ENCODE measurements at places on chromosomes 7 and 10.
A peak's percentile ranks its signal among the peaks of the same experiment; 100 is the strongest.

- DNase-seq, result no peak
Observed at GRCh38 chr7:21281193-21281592, 146.7 kb upstream of the SP4 start.

DNA sequence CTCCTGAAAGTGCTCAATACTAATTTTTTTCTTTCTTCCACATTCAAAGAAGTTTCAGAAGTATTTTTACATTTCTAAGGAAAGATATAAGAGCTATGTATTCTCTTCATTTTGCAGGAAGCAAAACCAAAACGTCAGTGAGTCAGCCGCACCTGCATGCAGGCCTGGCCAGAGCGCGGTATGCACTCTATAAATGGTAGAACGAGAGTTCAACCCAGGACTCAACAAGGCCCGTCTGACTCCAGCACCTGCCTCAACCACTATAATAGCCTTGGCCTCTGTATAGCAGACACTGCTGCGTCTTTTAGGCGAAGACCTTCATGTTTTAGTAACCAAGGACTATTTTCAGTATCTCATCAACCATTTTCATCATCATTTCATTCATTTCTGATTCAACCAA, 113.2 kb downstream of the KMT2E start:
- DNase-seq, result no peak

GRCh38 chr7:34064519-34065158, 159.3 kb downstream of the BMPER start:
- DNase-seq, result no peak

DNA sequence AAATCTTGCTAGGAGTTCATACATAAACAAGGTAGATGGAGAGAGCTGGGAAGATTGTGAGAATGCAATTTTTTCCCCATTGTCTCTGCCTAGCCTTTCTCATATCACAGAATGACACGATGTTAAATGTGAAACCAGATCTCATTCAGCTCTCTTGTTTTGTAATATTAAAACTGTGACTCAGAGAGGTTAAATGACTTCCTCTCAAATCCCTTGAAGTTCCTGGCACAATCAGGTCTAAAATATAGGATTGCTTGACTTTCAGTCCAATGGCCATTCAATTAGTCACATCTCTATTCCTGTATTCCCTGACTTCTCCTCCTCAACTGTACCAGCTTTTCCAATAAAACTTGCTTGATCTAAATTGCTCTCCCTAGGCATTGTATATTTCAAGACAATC, 3.1 kb downstream of the ANKRD22 start:
- DNase-seq, result no peak

DNA sequence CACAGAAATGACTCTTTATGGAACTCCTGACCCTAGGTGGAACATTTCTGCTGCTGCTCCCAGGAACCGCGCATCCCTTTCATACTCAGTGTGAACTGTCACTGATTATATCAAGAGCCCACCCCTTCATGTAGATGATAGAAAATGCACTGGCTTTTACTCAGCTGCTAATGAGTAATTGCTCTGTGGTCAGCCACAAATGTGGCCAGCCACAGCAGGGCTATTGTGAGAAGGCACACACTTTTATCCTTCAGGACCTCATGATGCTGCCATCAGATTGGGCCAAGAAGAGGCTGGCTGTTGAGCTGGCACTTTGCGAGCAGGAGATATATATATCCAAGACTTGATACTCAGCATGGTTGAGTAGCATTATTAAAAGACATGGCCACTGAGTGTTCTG, 124.7 kb downstream of the CFAP58 start:
- no peak for DNase-seq

GRCh38 chr10:73478636-73479035, 17.2 kb downstream of the PPP3CB start:
- no peak for DNase-seq

- DNase-seq, result no peak
Observed at GRCh38 chr10:106053061-106053460, 1111.4 kb downstream of the SORCS1 start.

GRCh38 chr10:133088179-133088955, 643 bp downstream of the ADGRA1 start:
- DNase-seq, result peak; percentile 67

DNA sequence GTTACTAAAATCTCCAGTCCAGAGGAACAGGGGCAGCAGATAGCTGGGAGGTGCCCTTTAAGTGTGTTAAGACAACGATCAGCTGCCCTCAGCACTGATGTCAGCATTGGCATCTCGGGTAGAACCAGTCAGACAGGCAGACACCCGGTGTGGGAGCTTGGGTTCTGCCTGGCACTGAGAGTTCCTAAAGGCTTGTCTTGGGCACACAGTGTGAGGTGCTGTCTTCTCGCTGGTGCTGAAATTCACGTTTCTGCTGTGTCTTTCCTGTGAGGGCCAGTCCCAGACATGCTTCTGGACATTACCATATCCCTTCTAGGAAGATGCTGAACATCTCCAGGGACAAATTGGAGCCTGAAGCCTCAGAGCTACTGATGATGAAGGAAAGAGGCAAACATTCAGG, 156.2 kb downstream of the DNAJB6 start:
- no peak for DNase-seq

DNA sequence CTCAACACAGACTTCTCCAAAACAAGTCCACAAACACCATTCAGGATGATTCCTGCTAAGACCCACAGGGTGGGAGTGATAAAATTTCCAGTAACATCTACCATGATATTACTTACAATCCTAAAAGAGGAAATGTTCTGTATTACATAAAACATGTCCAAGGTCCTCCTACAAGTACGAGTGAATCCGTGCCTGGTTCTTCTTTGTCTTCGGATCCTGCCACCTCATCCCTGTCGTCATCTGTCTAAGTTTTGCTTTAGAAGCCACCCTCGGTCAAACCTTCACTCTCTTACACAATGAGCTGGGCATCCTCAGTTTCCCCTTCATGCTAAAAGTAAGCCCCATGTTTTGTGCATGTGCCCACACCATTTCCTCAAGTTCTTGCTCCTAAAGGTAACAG, 279.0 kb downstream of the KCNMA1 start:
- DNase-seq, result no peak

DNA sequence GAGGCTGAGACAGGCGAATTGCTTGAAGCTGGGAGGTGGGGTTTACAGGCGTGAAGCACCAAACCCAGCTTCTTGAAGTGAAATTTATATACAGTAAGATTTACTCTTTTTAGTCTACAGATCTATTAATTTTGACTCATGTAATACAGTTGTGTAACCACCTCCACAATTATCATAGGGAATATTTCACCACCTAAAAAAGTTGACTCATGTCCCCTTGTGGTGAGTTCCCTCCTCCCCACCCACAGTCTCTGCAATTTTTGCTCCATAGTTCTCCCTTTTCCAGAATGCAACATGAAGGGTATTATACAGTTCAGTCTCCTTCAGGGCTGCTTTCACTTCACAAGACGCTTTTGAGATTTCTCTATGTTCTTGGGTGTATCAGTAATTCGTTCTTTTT, 156.8 kb downstream of the FAM107B start:
- no peak for DNase-seq

GRCh38 chr10:98086837-98087708, 47.4 kb upstream of the R3HCC1L start:
- no peak for DNase-seq

All from nephron progenitor cell (in vitro differentiated cells).